CD4-positive, alpha-beta T cell treated with Interleukin-21 for 1 hour (primary cell): ENCODE measurements at places on chromosomes 7 and 10.
A peak's percentile ranks its signal among the peaks of the same experiment; 100 is the strongest.

DNA sequence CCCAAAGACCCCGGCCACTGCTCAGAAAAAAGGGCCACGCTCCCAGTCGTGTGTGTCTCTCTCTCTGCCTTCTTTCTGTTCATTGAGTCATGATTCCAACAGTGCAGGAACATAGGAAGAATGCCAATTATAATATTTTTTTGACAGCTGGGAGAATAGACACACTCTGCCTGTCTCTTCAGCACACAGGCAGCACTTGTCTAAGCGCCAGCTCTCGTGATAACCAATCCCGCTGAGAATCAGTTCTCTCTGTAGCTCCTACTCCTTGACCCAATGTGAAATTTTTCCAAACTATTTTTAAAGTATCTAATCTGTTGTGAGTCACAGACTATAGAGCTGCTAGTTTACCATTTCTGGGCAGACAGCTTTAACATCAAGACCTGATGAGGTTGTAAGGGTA is 145.7 kb upstream of the RHEB start:
- no peak for DNase-seq

- DNase-seq: no peak
Measured at GRCh38 chr7:115005251-115005650, 83.4 kb downstream of the MDFIC start.

DNA sequence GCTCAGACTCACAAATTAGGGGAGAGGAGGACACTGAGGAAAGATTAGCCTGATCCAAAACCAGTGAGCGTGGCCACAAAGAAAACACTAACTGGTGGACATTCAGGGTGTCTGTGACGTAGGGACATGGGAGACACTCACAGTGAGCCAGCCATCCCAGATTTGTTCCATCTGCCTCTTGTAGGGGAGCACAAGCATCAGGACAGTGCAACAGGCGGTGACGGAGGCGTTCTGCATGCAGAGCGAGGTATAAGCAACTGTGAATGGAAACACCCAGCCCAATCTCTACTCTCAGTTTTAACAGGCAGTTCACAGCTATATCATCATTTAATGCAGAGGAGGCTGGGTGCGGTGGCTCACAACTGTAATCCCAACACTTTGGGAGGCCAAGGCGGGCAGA is 52.8 kb upstream of the TOMM7 start:
- DNase-seq: no peak

GRCh38 chr10:34116220-34116641 is 698.9 kb downstream of the PARD3 start:
- DNase-seq: no peak

DNA sequence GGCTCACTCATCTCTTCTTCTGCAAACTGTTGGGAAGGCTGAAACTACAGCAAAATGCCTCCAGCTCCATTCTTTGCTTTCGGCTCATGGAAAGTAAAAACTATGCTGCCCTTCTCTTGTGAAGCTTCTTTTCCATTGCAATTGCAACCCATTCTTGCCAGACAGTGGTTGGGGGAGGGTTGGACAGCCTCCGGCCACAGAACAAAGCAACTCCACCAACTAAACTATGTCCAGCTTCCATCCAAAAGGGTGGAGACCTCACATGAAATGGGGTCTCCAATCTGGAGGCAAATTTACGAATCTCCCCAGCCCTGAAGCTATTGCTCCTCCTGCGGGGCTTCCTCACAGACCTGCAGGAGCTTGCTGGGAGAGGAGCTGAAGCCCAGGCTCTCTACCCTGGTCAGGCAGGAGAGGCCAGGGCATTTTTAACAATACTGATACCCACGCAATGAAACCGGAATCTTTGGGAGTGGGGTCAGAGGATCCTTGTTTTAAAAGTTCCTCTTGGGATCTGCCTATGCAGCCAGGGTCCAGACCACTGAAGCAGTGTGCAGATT is 549 bp downstream of the GPNMB start:
- no peak for DNase-seq

DNA sequence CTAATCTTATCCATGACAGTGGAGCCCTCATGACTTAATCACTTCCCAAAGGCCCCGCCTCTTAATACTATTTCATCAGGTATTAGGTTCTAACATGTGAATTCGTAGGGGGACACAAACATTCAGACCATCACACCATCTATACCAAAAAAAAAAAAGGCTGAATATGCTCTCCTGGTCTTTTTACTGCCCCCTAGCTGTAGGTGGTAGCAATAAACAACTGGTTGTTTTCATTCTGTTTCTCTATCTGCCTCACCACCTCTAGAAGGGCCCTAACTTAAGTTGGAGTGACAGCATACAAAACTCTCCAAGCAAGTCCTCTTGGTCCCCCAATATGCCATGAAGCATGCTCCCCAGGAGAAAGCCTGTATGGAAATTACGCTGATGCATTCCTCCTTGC is 94.1 kb downstream of the GRM8 start:
- no peak for DNase-seq

DNA sequence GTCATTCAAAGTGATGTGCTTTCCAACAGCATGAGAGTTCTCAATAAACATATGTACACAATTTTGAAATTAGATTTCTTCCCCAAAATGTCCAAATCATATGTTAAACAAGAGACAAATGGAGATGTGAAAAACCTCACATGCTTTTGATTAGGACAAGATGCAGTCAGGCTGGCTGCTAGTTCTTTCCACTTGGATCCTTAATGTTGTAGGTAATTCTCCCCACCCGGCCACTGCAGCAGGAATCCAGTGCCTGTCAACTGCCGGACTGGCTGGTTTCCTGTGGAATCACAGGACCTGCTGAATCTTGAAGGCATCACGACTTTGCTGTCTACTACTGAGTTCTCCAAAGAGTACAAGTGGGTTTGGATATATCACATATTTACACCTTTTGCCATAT is 138.6 kb upstream of the AKR1E2 start:
- no peak for DNase-seq

DNA sequence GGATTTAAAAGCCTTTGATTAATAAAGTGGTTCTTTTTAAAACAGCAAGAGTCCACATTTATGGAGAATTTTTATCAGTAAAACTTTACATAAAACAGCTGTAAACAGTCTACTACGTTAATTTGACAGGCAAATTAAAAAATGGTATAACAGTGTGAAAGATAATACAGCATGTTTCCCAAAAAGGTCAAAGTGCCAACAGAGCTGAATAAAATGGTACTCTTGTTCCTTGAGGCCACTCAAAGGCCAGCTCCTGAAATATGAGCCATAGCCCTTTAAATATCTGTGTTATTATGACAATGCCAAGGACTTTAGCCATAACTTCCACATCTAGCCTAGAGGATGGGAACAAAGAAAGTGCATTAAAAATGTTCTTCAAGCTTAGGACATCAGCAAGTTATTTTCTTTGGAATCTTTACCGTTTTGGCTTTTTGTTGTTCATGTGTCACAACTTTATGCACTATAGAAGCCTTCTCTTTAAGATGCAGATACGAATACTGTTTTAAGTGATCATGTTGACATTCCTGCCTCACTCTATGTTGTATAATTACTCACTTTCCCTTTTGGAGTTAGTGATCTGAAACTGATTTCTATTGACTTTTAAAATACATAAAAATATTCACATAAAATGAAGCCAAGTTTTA is 165.6 kb downstream of the RNLS start:
- no peak for DNase-seq

DNA sequence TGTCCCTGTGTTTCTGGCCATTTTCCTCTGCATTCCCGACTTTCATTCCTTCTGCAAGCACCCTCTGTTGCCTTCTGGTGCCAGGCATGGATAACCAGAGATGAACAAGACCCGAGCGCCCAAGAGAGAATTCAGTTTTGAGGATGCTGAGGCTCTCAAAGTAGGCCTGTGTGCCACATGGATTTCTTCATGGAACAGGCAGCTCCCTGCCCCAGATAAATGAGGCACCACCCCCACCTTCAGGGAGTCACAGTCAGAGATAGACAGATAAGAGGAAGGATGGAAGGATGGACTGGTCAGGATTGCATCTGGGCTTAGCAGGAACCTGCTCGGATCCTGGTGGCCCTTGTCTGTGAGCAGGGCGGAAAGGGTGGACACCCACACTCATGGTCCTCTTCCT is 49.4 kb downstream of the ADCYAP1R1 start:
- DNase-seq: no peak

DNA sequence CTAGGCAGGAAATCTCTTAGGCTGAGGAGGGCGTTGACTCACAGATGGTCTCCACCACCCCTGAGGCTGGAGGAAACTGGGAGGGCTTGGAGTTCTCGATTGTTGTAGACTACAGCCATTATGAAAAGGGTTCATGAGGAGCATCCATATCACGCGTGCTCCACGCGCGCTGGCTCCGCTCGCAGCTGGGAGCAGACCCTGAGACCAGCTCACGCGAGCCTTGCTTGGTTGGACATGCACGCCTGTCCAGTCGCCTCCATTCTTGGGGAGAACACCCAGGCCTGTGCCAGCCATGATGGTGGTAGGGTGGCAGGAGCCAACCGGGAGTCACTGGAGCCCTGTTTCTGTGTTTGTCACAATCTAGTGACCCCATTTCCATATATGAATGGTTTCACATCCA is 139.1 kb downstream of the TCERG1L start:
- no peak for DNase-seq

DNA sequence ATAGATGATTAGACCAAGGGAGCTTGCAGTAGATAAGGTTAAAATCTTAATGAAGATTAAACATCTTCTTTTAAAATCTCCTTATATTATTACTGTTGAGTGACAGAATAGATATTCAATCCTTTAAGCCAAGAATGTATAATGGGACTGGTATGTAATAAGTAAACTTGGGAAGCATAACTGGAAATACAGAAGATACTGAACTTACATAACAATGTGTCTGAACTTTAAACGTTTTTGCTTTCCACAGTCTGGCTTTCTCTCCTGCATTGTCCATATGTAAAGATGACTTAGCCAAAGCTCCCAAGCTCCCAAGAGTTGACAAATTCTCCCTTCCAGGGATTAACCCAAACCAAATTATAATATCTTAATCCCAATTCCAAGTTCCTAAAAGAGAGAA is 129.8 kb downstream of the KCND2 start:
- DNase-seq: no peak

DNA sequence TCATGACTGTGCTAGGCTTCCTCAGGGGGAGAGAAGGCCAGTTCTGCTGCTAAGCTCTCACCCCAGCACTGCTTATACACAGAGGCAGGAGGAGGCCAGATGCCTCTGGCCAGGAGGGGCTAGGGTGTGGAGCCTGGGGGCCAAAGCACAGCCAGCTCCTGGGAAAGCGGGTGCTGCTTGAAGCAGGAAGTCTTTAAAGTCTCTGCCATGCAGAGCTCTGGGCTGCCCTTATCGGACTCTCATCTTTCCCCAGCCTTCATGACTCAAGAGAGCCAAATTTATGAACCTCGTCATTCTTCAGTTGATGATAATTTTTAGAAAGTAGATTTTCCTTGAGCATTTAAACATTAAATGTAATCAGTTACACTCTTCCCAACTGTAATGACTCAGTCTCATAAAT is 11.2 kb upstream of the TSPAN14 start:
- DNase-seq: no peak

- no peak for DNase-seq
Measured at GRCh38 chr7:29297194-29297890, 102.8 kb downstream of the CHN2 start.

GRCh38 chr10:117955176-117955575 is 91.6 kb downstream of the RAB11FIP2 start:
- DNase-seq: no peak

DNA sequence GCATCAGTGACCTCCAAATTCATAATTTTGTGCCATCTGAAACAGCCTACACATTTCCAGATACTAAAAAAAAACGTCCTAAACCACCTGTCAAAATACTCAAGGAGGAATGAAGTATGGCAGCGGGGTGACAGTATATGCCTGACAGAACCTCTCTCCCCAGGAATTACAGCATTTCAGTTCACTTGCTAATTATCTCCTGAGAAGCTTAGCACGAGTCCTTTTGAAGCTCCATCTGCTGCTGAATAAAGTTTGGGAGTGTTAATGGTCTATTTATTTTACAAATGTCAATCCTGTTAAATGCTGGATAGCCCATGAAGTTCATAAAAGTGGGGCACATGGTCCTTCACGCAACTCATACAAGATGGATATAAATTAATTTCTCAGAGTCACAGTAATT is 29.4 kb upstream of the ANLN start:
- no peak for DNase-seq

DNA sequence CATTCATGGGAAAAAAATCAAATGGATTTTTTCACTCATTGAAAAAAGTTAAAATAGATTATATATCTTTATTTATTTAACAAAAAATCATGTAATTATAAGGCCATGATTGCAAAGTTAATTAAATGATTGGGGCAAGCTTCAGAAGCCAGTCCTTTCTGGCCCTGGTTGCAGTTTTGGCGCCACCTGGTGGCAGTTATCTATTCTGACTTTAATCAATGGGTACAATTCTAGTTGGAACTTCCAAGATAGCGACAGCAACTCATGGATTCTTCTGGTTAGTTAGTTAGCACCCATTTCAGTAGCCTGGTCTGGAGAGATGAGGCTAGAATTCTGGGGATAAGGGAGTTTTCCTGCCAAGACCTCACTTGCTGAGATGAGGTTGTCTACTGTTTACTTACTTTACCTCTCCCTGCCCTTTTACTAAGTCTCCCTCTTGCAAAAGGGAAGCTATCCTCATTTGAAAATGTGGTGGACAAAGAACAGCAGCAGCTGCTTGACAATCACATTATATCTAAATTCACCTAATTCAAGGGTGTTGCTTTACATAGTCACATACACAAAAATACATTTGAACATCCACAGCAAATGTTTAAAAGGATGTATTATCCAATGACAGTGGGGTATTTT is 42.3 kb downstream of the NOC3L start:
- peak; percentile 55 for DNase-seq

DNA sequence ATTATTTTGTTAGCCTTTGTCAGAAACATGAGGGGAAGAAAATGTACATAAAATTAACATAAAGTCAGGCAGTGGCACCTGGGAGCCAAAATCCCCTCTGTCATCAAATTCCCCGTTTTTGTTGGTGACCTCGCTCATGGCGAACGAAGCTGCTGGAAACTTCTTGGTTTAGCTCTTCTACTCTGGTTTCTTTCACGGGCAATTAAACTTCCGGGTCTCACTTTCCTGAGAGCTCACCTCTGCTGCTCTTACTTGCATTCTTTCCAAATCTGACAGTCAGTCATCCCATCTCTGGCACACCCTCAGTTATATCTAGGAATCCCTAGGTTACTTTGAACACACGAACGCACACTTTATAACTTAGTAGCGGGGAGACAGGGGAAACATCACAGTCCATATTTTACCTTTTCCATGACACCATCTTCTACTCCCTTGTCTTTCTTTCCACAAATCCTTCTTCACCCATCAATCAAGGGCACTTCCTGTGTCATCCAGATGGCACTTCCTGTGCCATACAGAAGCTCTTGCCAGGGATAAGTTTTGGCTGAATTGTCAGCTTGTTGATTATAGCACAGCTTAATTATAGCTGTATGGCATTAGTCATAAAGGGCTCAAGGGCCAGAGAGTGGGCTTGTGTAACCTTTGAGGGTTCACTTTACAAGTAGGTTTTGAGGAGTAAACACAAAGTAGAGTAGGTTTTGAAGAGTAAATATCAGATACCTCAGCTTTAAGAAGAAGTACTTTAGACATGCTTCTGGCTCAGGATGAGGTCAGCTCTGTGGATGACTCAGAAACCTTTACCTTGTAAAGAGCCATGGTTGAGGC is 105.1 kb downstream of the GATA3 start:
- DNase-seq: no peak
